ENCODE measurements at places on chromosomes 11 and 22.
A peak's percentile ranks its signal among the peaks of the same experiment; 100 is the strongest.

DNA sequence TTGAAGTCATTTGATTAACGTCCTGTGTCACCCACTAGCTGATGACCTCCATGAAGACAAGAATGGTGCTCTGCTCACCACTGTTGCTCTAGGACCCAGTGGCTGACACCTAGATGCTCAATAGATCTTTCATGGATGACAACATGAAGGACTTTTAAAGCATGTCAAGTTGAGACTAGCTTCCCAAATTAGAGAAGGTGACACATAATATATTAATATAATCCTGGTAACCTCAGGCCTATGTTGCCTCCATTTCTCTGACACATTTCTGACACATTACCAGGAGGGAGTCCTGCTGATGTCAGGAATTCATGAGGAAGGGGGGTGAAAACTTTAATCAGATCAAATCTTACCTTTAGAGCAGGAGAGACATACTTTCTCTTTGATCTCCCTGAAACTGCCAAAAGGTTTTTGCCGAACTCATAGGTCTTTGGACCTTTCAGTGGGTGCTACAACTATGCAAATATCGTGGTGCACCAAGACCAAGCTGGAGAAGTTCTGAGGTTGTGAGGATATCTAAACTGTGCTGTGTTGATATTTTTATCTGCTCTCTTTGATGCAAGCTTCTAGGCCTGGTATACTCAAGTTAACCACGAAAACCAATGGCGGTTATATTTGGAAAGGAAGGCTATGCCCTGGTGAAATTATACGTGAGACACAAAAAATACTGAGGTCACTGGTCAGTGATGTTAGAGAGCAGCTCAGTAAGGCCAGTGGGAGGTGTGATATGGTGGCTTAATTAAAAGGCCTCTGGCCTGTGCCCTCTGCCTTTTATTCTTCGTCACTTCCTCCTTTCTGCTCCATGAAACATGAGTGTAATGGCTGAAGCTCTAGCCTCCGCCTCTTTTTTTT lies 13.2 kb upstream of the AMPD3 start:
- DNase-seq: no peak

DNA sequence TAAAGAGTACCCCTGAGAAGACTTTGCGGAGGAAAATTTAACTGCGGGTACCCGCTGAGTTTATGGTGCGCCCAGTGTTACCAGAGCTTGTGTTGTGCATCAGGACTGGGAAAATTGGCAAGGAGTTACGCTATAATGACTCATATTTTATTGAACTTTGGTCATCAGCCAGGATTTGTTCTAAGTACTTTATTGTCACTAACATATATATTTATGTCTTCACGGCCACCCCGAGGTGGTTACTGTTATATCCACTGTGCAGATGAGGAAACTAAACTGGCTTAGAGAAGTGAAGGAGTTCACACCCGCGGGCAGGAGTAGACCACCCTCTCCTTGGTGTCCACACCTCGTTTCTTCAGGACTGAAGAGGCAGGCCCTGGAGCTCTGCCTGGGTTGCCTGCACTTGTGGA lies 667 bp downstream of the ACCS start:
- peak; percentile 16 for DNase-seq

DNA sequence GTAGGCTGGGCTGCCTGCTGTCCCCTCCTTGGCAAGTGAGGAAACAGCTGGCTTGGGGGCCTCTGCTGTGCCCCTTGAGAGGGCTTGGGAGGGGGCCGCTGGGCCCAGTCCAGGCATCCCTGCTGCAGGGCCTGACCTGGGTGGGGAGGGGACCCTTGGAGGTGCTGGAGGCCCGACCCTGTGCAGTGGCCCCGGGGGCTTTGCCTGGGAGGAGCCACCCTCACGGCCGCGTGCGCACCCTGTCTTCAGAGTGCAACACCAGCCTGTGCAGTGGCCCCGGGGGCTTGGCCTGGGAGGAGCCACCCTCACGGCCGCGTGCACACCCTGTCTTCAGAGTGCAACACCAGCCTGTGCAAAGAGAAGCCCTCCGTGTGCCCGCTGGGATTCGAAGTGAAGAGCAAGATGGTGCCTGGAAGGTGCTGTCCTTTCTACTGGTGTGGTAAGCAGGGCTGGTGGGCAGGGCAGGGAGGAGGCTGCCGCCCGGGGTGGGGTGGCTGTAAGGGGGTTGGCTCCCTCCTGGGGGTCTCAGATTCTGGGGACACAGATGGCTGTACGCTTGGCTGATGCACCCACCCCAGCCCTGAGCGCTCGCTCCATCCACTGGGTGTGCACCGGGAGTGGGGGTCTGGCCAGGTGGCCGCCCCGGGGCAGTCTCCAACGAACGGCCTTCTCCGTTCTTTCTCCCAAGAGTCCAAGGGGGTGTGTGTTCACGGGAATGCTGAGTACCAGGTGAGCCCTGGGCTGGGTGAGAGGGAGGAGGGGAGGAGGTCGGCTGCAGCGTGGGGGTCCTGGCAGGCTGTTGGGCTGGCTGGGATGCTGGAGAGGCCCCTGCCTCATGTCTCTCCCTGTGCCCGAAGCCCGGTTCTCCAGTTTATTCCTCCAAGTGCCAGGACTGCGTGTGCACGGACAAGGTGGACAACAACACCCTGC lies 32.9 kb downstream of the MUC2 start:
- DNase-seq: no peak

GRCh38 chr11:108698844-108699642 lies 34.2 kb downstream of the DDX10 start:
- DNase-seq: no peak

- DNase-seq: no peak
These were observed 105.3 kb upstream of the HSD17B12 start for GRCh38 chr11:43574949-43575912.

DNA sequence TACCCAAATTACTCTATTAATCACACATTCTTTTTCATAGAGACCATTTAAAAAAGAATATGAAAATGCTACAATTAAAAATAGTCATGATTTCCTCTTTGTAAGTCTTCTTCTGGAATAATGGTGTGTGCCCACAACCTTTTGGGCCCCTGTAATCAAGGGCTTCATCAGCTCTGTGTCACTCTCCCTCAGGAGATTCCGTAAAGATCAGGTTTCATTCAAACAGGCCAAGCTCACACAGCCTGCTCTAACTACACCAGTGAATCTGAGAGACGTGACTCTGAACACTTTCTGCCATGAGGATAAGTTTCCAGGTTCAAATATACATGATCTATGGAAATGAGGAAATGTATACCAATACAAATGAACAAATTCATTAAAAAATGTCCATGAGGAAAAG lies 9.5 kb downstream of the DRICH1 start:
- DNase-seq: peak; percentile 25

Measured in trophoblast cell (in vitro differentiated cells and primary cell).